Neural crest cell (in vitro differentiated cells): ENCODE measurements at places on chromosomes 5 and 9.

DNA sequence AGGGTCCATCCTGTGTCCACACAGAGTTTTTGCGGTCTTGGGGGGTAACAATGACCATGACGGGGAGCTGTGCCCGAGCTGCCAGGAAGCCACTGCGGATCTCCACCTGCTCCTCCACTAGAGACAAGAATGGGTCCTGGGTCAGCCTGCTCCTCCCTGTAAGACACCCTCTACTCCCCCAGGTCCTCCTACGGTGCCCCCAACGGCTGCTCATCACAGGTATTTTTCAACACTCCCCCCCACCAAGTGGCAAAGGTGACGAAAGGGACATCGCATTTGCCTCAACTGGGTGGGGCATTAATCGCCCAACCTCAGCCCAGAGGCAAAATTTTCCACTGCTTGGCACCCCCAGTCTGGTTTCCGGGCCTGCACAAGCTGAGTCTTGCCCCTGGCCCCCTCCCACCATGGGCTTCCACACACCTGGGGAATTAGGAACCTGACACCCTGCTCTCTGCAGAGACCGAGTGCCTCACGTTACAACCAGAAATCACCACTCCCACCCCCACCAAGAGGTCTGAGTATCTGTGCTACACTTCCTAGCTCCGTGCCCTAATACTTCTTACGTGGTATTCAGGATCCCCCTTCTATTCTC lies 9.6 kb downstream of the NOL6 start:
- DNase-seq: no peak

DNA sequence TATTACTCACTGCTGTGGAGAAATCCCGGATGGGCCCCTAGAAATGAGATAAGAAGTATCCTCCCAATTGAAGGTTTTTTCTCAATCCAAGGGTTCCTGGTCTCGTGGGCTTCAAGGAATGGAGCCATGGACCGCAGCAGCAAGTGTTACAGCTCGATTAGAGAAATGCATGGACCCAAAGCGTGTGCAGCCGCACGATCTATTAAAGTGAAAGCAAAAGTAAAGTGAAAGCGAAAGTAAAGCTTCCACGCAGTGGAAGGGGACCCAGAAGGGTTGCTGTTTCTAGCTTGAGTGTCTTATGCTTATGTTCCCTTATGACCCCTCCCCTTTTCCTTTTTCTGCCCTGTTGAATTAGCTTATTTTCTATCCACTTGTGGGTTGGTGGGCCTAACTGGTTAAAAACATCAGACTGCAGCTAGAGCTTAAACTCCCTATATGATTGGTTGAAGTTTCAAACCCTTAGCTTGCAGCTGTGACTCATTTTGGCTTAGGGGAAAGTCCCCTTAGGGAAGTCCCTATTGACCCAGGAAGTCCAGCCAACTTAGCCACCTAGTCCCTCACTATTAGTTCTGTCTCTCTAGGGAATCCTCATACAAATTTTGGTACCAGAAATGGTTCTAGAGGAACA lies 1111.8 kb downstream of the TAF11L14 start:
- no peak for DNase-seq

- no peak for DNase-seq
Measured at GRCh38 chr9:112884101-112884500, 6.6 kb downstream of the SLC46A2 start.

GRCh38 chr5:37816883-37817282 lies 23.0 kb downstream of the GDNF start:
- DNase-seq: no peak

DNA sequence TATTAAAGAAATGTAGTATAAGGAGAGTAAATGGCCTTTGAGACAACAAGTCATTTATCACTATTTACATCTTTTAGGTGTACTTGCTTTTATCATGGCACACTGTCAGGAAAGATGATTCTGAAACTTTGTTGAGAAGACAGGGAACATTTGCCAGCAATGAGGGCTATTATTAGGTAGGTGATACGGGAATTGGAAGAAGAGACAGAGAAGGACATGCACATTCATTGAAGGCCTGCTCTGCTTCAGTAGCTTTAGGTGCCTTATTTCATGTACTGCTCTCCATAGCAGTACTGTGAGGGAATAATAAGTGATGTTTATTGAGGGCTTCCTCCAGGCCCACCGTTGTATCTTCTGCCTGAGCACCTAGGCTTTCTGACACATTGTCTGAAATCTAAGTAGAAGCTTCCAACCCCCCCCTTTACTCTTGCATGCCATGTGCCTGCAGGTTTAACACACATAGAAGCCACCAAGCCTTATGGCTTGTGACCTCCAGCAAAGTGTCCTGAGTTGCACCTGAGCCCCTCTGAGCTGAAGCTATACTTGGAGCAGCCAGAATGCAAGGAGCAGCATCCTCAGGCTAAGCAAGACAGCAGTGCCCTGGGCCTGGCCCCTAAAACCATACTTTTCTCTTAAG lies 275.2 kb upstream of the VLDLR start:
- DNase-seq: no peak

DNA sequence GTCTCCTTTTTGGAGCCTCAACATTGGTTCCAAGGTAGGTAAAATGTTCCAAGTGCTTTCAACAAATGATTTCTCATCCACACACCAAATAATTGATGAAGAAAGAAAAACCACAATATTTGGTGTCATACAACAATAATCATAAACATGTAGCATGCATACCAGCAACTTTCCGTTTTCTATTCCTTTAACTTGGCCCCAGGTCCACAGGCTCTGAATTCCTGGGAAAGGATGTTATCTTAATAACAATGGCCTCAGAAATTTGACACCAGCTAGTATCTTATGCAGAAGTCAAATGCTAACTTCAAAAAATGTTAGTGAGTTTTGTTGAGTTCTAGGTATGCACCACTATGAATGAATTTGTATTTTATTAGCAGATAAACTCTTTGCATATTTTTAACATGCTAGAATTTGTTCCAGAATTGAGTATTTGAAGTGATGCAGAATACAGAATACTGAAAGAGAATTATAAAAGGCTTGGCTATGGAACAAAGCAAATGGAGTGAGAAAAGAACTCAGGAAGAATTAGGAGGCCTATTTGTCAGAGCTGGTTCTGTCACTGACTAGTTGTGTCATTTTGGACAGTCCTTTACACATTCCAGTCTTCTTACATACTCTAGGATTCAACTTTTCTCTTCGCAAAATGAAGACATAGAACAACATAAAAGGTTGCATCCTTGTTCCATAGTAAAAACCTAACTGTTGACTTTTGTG lies 435.3 kb upstream of the TNC start:
- DNase-seq: no peak

- no peak for DNase-seq
Measured at GRCh38 chr5:180394031-180394636, 41.0 kb upstream of the GFPT2 start.

- no peak for DNase-seq
Measured at GRCh38 chr9:108239696-108240321, 616.0 kb downstream of the ACTL7B start.

DNA sequence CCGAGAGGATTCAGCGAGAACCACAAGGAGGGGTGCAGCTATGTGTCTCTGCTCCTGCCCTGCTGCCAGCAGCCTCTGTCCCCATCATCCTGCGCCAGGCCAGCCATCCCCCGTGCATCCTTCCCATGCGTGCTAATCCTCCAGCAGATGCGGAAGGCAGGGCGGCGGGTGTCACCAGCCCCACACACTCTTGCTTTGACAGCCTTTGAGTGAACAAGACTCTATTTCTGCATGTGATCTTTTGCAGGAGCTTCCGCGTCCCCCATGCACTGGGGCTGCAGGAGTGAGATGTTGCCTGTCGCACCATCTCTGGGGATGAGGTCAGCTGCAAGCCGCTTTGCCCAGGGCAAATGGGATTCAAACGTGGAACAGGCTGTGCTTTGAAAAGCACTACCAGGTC lies 58.0 kb upstream of the OLFM1 start:
- no peak for DNase-seq

GRCh38 chr5:76457674-76458485 lies 54.8 kb downstream of the IQGAP2 start:
- DNase-seq: no peak

- no peak for DNase-seq
Measured at GRCh38 chr5:82291420-82291819, 13.3 kb upstream of the RPS23 start.

DNA sequence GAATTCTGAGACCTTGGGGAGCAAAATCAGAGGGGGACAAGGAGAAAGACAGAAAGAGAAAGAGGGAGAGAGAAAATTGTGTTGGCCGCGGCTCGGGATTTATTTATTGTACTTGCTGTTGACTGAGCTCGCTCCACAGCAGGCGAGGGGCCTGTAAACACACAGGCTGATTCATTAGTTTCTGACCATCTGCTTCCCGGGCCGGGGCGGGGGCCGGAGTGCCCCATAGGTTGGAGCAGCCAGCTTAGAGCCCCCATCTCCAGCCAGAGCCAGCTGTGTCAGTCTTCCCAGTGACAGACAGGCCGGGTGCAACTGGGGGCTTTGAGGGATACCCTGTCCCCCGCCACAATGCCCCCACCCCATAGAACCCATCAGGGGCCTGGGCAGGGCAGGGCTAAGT lies 30.9 kb downstream of the NTNG2 start:
- no peak for DNase-seq

DNA sequence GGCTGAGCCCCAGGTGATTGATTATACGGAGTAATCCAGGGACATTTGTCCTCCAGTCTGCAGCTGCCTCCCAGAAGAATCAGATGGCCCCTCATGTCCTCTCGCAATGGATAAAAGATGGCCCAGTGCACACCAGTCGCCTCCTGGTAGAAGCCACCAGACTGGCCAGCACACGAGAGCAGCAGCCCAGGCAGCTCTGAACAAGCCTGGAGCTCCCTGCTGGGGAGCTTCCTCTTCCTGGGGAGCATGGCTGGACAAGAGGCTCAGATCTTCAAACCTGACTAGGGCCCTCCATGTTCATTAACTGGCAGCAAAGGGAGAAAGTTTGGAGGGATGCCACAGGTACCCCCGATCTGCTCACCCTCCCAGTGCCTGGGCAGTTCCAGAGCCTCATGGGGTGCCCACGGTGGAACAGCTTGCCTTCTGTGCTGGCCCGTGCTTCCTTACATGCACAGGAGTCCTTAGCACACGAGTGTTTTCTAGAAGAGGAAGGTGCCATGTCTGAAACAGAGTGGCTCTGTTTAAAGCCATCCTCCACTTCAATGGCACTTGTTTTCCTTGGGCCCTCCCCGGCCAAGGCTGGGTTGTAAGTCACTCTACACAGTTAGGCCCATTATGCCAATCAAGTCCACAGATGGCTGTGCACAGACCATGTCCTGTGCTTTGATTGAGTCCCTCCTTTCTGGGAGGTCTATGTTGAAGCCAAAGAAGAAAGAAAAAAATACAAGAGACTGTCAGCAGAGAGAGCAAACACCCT lies 75.6 kb downstream of the PRRT1B start:
- DNase-seq: no peak

DNA sequence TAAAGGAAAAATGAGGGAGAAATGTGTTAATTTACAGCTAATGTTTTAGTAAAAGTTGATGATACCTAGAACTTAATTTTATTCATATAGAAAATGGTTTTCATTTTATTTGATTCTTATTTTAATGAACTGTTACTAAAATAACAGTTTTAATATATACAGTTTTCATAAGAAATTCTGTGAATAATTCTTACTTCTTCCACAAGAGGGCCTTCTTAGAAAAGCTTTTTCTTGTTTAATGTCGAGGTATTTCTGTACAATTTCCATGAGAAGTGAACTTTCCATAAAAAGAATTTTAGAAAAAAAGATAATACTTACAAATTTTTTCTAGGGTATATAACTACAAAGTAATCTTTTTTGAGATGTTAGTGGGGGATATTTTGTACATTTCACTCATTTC lies 73.9 kb downstream of the KLF9 start:
- DNase-seq: no peak

DNA sequence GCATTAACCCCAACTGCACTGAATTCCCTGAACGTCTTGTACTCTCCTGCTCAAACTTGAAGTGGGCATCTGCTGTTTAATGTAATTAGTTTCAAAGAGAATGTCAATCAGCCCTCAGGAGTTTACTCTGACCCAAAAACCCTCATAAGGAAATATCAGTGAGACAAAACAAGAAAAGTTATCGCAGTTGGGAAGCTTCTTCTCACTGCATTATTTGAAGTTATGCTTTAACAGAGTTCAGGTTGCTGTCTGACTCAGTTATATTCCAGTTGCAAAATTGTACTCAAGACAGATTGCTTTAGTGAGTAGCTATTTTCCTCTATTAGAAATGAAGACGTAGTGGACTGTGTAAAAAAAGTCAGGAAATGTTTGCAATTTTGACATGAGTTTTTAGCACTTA lies 52.1 kb downstream of the PPIC start:
- no peak for DNase-seq

DNA sequence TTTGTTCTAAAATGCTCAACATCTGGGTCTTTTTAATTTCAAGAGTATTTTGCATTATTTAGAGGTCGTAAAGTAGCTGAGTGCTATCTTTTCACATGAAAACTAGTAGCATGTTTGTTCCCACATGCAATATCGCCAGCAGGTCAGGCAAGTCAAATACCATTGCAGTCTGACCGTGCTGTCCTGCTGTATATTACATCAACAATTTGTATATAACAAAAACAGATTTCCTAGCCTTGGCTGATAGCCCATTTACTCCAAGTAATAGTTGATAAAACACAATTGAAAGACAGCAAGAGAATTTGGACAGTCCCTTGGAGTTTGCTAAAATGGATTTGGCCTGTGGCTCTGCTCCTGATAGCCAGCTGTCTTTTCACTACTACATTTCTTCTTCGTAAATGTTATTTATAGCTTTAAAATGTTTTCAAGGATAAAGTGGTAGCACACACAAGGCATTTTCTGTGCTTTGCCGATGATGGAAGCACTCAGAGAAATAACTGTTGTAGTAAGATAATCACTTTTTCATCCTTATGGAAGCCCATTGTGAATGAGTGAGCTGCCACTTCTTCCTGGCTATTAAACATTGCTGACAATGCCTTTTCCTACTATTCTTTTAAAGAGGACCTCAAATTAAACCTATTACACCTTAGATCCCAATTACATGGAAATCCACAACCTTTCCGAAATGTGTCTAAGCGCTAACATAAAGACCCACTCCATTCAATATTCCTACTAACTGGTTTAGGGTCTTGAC lies 992.1 kb downstream of the MAT2B start:
- DNase-seq: no peak

GRCh38 chr9:75551861-75552260 lies 338.6 kb upstream of the PCSK5 start:
- DNase-seq: no peak

DNA sequence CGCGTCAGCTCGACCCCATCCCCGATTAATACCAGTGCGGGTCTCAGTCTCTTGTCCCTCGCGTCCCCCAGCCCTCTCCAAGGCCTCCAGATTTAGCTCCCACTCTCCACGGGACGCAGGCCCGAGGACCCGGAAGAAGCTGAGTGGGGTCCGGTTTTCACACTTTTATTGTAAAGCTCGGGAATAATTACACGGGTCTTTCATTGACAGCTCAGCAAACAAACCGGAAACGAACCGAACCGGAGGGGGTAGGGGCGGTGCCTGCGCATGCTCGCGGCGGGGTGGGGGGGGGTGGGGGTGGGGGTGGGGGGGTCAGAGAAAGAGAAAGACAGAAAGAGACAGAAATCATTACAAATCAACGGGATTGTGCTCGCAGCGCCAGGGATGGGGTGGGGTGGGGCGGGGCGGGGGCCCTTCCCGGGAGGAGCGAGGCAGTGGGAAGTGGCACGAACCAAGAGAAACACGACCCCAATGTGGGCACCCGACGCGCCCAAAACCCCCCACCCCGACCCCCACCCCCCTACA lies 27.9 kb downstream of the PCDH1 start:
- no peak for DNase-seq
